ENCODE measurements at places on chromosomes 7 and 10.

- no peak for DNase-seq
These were observed 657.8 kb upstream of the PHF14 start for GRCh38 chr7:10315881-10316280.

- no peak for DNase-seq
These were observed 270.8 kb downstream of the GATA3 start for GRCh38 chr10:8325024-8325980.

- DNase-seq = no peak
These were observed 155.9 kb downstream of the SEC23IP start for GRCh38 chr10:120048391-120048790.

GRCh38 chr10:25398680-25399079, 223.9 kb downstream of the GPR158 start:
- DNase-seq = no peak

GRCh38 chr7:127995156-127995880, 35.9 kb downstream of the LRRC4 start:
- no peak for DNase-seq

- DNase-seq = peak; percentile 90
These were observed at the start of gene EGR2 for GRCh38 chr10:62816331-62817120. Gene EGR2, minus strand, starts transcription at chr10:62816366. Its CDS starts 337 bp downstream, at chr10:62816029.

DNA sequence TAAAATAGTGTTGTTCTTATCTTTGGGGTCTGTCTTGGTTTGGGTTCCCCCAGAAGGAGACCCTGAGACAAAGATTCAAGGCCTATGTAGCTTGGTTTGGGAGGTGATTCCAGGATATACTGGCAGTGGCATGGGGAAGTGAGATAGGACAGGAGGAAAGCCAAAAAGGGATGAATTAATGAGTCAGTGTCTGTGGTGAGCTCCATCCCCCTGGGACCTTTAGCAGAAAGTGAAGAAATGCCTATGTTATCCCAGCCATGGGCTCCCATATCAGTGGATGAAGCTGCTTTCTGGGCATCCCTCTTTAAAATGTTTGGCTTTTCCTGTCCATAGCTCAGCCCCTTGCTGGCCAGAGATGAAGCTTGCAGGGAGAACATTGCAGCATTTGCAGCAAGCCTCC, 217.0 kb upstream of the CTBP2 start:
- DNase-seq = no peak

GRCh38 chr7:21884496-21884895, 61.2 kb downstream of the CDCA7L start:
- no peak for DNase-seq

DNA sequence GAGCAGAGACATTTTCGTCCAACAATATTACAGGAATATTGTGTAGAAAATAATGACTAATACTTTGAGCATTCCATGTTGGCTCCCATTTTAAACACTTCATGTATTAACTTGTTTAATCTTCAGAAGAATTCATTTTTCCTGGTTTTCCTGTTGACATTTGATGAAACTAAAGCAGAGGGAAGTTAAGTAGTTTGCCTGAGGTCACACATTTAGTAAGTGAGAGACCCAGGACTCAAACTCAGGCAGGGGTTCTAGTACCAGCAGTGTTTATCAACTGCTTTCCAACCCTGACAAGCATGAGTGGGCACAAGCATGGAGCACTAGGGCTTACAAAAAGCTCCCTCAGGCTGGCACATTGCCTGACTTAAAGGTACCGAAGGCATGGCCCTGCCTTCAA, 719.1 kb downstream of the AUTS2 start:
- no peak for DNase-seq

GRCh38 chr10:78211561-78212051, 177.9 kb downstream of the RPS24 start:
- no peak for DNase-seq

- no peak for DNase-seq
These were observed 124.9 kb upstream of the NEBL start for GRCh38 chr10:21021843-21022594.

- no peak for DNase-seq
These were observed 605.9 kb downstream of the KCNMA1 start for GRCh38 chr10:77031531-77032187.

DNA sequence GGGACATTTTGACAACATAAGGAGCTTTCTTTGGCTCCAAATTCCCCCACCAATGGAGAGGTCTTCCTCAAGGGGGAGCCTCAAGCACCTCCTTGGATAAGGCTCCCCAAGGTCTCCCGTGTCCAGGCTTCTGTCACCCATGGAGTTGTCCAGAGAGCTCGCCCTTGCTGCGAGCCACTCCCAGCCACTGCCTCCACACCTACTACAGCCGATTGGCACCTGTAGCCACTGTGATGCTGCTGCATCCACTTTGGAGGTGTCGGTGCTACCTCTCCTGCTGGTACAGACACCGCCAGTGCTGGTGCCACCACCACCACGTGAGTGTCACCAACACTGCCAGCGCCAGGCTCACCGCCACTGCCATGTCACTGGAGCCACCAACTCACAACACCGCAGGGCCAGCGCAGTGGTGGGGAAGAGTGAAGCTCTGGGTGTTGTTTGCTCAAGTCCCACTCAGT, 22.1 kb upstream of the ENO4 start:
- no peak for DNase-seq

GRCh38 chr7:90610105-90610504, 14.0 kb downstream of the CDK14 start:
- no peak for DNase-seq

- no peak for DNase-seq
These were observed 417.2 kb upstream of the C7orf33 start for GRCh38 chr7:148173369-148173768.

Measured in stimulated activated CD4-positive, alpha-beta T cell treated with anti-CD3 and anti-CD28 coated beads, Interleukin-15, amount 100 ng/mL, for 1 hour (primary cell).